ENCODE measurements at places on chromosomes 5 and 9.

GRCh38 chr5:18605186-18605585 lies 970.9 kb downstream of the TAF11L14 start:
- DNase-seq: no peak

- DNase-seq: peak; percentile 16
These were observed 807 bp upstream of the PLGRKT start for GRCh38 chr9:5438301-5439162.

DNA sequence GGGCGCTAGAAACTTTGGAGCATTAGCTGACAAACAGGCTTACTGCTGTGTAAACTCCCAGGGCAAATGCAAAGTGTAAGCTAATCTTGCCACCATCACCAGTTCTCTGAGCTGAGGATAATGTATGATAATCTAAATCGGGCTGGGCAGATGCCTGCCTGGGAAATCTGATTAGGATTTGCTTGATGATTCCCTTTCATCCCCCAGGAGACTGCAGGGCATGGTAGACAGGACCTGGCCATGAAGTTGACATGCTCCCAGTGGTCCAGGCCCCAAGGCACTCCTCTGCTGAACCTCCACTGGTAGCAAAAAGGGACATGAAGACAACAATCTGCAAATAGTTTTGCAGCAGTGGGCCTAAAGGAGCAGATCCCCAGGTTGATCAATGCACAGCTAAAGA lies 317.5 kb downstream of the SPOCK1 start:
- no peak for DNase-seq

DNA sequence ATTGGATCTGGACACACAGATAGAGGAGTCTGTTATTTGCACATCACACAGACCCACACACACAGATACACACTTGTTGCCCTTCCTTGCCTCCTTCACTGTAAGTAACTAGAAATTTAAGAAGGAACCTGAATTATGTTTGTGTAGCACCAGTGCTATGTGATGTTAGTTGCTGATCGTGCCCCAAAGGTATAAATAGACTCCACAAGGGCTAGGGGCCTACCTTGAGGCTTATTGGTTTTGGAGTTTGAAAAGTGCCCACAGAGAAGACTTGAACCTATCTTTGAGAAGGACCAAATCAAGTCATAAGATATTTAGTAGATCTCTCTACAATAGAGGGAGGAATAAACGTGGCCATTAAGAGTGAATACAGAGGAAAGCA lies 8.8 kb upstream of the TGFBI start:
- no peak for DNase-seq

GRCh38 chr5:65086234-65086890 lies 317.6 kb downstream of the CWC27 start:
- no peak for DNase-seq

DNA sequence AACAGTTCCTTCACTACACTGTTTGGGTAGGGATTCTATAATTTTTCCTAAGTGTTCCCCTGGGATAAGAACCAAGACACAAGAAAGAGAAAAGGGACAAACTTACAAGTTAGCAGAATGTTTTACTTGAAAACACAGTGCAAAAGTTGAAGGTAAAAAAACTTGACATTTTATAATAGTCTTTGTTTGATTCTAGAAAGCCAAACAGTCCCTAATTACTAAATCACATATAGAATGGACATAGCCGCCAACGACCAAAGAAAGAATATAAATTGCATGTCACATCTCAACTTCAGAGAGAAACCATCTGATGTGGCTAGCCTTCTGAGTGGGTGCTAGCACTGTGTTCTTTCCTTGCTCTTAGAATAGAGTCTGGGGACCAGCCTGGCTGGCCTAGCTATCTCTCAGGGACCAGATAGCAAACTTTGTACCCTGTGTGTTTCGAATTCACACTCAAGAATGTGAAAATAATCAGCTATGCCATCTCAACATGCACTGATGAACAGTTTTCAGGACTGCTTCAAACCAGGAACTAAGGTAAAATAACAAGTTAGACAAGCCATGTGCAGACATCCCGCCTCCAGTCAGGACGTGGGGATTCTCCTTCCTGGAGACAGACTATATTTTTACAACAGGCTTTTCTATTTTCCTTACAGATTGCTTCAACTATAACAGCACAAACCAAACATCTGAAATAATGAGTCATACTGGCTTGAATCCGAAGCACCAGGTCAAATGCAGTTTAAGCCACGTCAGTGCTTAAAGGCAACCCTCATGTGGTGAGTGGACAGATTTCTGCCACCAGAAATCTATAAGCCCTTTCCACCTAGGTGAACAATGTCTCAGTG lies 53.7 kb downstream of the LHFPL2 start:
- DNase-seq: no peak

GRCh38 chr5:171419688-171420430 lies 412 bp downstream of the FGF18 start:
- DNase-seq: no peak

GRCh38 chr5:180908998-180909731 lies 10.2 kb downstream of the BTNL8 start:
- DNase-seq: no peak

DNA sequence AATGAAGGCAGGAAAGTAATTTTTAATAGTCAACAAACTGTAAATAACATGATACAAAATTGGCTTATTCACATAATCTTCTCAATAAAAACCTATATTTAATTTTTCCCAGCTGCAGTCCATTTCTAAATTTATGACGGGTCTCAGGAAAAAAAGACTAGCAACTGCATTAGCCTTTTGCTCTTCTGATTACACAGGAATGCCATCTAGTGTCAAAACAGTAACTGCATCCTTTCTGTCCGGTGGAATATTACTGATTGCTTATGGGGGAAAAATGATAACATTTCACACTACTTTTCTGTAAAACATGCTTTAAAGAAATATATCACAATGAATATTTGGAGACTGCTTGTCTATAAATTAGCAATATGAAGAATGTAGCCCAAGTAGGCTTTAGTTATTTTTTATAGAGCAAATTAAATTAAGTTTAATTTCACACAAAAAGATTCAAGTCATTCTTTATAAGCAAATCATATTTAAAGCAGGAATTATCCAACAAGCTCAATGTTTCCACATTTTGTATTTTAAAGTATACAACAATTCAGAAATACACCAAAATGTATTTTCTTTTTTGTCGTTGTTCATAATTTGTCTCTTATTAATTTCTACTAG lies 534.7 kb downstream of the CDH10 start:
- DNase-seq: no peak

- no peak for DNase-seq
These were observed 1.5 kb upstream of the OLFM1 start for GRCh38 chr9:135085830-135086546.

DNA sequence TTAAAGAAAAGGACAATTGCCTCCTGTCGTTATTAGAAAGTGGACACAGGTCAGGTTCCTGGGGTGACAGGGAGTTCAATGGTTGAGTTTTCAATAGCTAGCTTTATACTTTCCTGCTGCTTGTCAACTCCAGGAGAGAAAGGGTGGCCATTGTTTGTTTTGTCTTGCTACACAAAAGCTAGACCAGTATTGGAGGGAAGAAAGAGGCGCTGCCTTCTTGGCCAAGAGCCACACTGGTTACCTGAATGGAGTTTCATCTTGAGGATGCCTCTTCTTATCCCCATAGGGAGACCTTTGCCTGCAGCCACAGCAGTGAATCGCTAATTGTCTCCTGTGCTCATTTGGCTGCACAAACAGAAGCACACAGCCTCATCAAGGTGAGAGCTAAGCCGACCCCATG lies 279.4 kb upstream of the GRIA1 start:
- no peak for DNase-seq

DNA sequence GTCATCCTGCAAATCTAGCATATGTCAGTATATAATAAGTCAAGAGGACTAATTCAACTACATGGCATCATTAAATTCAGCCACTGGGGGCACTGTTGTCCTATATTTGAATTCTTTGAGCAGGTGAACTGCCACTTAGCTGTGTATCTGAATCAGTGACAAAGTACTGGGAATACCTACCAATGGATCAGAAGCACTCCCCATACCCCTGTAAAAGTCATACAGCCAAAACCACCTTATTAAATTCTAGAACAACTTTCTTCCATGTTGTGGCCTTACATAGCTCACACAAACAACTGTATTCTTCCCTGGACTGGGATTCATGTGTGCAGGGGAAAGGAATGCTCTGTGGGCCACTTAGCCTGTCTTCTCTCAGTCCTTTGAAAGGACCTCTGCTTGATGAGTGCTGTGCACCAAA lies 57.4 kb upstream of the PLPP6 start:
- DNase-seq: peak; percentile 34

DNA sequence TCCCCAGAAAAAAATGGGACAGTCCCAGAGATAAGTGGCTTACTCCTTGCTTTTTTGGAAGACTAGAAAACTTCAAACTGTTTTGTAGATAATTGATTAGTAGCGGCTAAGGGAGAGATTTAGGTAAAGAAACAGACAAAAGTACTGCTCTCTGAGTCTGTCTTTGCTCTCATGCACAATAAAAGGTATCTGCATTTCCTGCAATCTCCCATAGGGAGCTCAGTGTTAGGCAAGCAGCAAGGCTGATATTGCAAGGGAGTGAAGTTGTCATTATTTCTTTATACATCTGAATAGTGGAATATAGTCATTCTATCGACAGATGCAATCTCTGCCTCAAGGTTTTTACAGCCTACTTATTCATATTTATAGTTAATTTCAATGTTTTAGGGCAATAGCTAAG lies 54.9 kb upstream of the CAMK4 start:
- DNase-seq: no peak

DNA sequence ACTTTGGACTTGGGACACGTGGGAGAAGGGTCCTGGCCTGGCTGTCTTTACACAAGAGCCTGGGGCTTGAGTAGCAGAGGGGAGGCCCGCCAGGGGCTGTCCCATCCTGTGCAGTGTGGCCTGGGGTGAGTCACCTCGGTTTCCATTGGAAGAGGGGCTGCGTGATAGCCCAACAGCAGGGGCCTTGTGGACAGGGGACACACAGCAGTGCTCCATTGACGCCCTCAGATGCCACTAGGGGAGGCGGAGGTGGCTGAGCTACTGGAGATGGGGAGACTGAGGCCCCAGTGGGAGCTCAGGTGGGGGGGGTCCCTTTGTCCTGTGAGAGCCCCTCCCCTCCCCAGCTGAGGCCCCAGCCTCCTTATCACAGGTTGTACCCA lies 50.0 kb upstream of the RNU6ATAC start:
- DNase-seq: no peak

GRCh38 chr9:86217076-86217755 lies 42.2 kb downstream of the C9orf153 start:
- no peak for DNase-seq

- no peak for DNase-seq
These were observed 262.0 kb upstream of the FBXL7 start for GRCh38 chr5:15238006-15238405.

- DNase-seq: no peak
These were observed 1.9 kb downstream of the SLC31A2 start for GRCh38 chr9:113152699-113153098.

GRCh38 chr9:25427898-25428297 lies 250.3 kb downstream of the TUSC1 start:
- no peak for DNase-seq

GRCh38 chr9:132458432-132458831 lies 48.4 kb downstream of the CFAP77 start:
- DNase-seq: no peak

GRCh38 chr9:38226491-38226951 lies 157.5 kb upstream of the SHB start:
- no peak for DNase-seq

DNA sequence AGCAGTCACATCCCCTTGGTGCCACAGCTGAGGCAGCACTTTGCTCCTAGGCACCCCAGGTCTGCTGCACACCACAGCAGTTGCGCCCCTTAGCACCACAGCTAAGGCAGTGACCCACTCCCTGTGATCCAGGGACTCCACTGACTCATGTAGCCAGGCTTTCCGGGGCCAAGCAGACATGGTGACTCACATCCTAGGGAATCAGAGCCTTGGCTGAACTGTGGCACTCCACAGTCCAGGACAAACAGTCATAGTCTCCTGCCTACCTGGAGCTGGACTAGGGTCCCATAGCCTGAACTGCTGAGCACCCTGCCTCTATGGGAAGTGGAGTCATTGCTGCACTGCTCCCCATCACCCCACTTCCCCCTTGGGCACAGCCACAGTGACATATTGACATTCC lies 338.7 kb downstream of the NPR3 start:
- no peak for DNase-seq

DNA sequence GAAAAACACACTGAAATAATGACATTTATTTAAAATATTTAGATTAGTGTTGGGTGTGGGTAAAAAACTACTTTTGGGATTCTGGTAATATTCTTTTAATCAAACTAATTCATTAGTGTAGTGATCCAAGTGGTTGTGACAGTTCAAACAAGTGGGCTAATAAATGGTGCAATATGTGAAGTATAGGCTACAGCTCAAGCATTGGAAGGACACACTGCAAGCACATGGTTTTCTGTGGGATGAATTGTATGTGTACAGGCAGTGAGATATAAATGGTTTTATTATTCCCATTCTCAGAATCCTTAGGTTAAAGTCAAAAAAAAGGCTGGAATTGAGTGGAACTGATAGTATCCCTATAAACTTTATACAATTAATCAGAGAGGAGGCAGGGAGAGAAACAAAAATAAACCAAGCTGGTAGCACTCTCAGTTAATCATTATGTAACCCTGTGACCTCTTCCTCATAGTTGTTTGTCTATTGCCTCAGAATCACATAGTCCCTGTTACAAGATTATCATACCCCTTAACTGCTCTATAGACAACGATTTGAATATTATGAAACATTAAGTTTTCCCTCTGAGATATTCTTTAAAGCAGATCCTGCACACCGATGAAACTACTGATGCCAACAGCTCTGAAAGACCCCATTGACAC lies 1755.4 kb upstream of the ACO1 start:
- DNase-seq: no peak

GRCh38 chr9:136189394-136190236 lies 15.3 kb downstream of the LHX3 start:
- DNase-seq: no peak

DNA sequence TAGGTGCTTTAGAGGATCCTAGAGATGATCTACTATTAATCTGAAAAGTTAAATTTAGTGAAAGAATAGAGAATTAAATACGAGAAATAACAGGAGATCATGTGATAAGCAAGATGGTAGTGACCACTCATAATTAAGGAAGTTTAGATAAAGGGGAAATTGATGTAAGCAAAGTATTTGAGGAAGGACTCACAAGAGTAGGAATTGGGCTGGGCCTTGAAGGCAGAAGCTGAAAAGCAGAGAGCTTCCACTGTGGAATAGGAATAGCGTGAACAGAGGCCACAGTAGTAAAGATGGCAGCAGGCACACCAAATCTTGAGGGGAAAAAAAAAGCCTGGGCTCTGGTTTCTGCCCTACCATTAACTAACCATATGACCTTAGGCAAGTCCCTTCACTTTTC lies 38.0 kb downstream of the KIF24 start:
- DNase-seq: no peak

DNA sequence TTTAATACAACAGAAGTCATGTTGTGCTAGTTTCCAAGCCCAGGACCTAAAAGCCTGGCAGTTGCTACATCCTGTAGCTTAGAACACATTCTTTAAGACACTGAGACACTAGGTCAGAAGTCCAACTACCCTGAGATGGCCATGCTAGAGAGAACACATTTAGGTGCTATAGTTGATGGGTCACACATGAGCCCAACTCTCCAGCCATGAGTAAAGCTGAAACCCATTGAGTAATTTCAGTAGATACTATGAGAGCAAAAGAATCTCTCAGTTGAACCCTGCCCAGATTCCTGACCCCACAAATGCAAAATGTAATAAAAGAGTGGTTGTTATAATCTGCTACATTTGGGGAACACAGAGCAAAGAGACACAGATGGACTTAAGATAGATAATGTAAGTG lies 164.4 kb downstream of the SEMA5A start:
- no peak for DNase-seq

- DNase-seq: no peak
These were observed 177.9 kb downstream of the PCSK1 start for GRCh38 chr5:96254980-96255691.

Data from effector CD8-positive, alpha-beta T cell (primary cell).